ENCODE measurements at places on chromosomes 4 and X.

GRCh38 chr4:7009564-7009963, 33.6 kb upstream of the TADA2B start:
- DNase-seq, result no peak

GRCh38 chrX:23505531-23506303, 161.6 kb upstream of the PRDX4 start:
- no peak for DNase-seq

DNA sequence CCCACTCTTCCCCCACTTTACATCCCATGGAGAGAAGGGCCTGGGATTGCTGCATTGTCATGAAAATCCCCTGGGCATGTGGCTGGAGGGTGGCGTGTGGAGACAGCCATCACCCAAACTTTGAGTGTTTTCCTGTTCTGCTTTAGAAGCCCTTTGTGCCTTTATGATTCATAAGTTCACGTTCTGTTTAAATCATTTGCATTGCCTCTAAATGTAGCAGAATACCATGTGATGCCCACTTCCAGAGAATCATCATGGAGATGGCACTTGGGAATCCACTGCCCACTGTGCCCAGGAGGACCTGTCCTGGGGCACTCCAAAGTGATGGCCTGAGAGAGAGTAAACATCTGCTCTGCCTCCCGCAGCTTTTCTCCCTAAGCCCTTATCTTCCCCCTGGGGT, 52.8 kb downstream of the MED28 start:
- DNase-seq, result no peak

- DNase-seq, result no peak
These were observed 10.5 kb downstream of the FGF5 start for GRCh38 chr4:80276931-80277330.

DNA sequence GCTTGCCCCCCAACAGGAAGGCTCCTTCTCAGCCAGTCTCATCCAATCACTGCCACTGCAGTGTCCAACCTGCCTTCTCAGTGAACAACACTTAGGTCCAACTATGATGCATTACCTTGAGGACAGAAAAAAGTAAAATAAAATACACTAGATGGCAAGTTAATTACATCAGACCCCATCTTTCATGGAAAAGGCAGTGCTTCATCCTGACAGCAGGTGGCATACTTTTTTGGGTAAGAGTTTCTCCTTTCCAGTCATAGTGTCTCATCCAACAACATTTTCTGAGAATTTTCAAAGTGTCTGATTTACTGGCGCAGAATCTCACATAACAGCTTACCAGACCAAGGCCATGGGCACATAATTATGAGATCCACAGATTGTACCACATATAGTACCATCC, 1742.8 kb downstream of the PCDH7 start:
- peak; percentile 3 for DNase-seq

- no peak for DNase-seq
These were observed 396.6 kb downstream of the MAPK10 start for GRCh38 chr4:85963231-85963630.

- DNase-seq, result no peak
These were observed 177.2 kb downstream of the AFAP1 start for GRCh38 chr4:7762376-7763030.

DNA sequence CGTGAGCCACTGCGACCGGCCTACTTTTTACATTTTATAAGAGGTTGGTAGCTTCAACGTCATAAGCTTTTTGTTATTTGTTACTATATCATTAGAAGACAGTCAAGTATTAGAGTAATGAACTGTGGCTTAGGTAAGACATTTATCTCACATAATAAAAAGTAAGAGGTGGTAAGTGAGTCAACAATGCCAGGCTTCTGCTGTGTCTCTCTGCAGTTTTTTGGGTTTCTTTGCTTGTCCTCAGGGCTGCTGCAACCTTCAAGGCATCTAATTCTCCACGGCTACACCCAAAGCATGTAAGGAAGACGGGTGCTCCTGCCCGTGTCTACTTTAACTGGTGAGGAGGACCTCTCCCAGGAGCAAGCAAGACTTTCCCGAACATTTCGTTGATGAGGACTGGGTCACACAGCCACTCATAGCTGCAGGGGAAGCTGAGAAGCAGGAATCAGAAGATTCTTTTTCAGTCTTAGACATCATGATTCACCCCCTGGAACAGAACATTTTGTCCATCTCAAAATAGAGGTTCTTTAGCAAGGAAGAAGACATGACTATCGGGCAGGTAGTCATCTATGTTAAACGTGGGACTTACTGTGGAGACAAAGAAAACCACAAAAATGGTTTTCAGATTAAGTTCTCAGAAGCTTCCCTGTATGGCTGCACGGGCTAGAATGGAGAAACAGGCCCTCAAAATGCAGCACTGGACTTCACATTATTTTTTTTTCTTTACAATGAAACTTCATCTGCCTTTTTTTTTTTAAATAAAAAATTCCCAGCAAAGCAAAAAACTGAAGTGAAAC, 13.0 kb upstream of the RHOH start:
- no peak for DNase-seq
